ENCODE measurements at places on chromosomes 3 and 15.

DNA sequence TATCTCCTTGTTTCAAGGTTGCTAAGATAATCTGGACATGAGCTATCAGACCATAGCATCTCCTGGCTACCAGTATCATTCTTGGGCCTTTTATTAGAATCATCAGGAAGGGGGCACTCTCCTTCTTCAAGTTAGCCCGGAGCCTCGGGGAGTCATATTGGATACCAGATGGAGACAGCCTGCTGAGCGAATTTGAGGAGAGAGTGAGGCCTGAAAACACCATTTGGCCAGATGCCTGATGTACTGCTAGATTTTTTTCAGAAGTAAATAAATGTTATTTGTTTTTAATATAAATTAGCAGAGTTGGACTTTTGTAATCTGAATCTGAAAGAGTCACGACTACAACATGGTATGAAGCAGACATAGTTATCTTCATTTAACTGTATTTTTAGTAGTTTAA is 848.6 kb downstream of the IGSF11 start:
- DNase-seq, result no peak

DNA sequence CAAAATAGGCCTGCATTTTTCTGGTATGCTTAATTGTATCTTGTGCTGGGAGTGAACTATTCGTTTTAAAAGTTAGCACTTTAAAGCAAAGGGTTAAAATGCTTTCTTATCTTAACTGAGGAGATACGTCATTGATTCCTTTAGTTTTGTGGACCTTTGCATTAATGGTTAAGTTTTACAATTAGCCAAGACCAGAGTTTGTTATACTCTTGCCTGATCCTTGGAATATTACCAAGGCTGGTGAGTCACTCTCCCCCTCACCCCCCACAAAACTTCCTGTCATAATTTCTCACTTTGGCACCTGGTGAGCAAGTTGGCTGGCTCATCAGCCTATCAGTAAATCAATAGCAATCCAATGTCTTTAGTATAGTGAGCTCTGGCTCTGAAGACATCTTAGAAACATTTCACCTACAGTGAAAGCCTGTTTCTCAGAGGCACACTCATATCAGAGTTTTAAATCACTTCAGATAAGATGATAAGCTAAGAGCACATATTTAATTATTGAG is 26.7 kb downstream of the SLC2A2 start:
- no peak for DNase-seq

- no peak for DNase-seq
Measured at GRCh38 chr15:57036352-57036751, 117.9 kb downstream of the TCF12 start.

DNA sequence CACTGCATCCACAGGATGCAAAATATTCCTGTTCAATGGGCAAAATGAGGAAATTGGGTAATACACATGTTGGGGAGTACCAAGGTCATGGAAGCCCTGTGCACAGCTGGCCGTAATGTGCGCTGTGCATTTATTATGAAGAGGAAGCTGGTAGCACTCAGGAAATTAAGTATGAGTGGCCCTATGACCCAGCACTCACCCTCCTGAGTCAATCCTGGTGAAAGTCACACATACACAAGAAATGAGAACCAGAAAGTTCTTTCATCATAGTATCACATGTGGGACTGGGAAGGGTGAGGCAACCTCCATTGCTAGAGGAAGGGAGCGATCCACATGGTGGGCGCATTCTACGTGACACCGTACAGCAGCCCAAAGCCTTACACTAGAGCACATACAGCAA is 11.4 kb upstream of the PRR20G start:
- DNase-seq, result no peak

GRCh38 chr3:35777563-35778554 is 138.5 kb downstream of the ARPP21 start:
- no peak for DNase-seq

- DNase-seq, result no peak
Measured at GRCh38 chr15:62711691-62712454, 330.7 kb upstream of the TPM1 start.

- no peak for DNase-seq
Measured at GRCh38 chr3:101857301-101857741, 8.0 kb downstream of the NFKBIZ start.

DNA sequence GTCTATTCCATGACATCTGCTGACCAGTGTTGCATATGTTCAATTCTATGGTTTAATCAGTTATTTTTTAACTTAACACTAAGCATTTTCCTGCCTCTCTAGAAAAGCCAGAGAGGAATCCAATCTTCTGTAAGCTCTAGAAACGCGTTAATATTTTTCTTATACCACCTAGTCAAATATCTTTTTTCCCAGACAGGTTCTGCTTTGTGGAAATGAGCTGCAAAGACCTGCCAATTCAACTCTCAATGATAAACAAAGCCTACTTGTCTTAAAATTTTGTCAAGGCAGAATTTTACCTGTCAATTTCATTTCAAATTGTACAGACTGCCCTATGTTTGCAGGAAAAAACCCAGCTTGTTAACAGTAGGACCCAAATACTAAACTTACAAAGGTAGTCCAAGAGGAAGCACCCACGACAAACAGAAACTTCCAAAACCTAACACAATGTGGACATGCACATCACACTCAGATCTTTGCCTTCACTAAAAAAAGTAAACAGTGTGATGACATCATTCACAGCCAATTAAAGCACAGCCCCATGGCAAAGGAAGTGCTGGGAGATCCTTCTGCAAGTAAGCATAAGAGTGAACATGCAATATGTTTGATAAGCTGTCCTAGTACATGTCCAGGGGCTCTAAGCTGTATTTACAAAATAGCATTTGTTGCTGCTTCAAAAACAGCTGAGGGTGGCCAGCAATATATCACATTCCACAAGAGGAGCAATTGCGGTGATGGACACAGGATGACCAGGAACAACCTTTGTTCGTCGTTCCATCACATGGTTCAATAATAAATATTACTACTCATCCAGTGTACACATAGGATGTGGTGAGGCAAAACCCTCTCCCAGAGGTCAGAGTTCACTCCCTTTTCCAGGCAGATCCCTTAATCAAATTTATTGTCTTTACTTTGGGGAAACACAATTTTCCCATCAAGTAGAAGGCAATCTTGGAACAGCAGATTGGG is 139.4 kb upstream of the TSC22D2 start:
- DNase-seq, result no peak

GRCh38 chr15:35876762-35877161 is 330.8 kb upstream of the DPH6 start:
- DNase-seq, result no peak

GRCh38 chr3:7766530-7766929 is 735.1 kb upstream of the LMCD1 start:
- no peak for DNase-seq

- DNase-seq, result peak; percentile 52
Measured at GRCh38 chr3:38131621-38132369, 5.1 kb downstream of the ACAA1 start.

DNA sequence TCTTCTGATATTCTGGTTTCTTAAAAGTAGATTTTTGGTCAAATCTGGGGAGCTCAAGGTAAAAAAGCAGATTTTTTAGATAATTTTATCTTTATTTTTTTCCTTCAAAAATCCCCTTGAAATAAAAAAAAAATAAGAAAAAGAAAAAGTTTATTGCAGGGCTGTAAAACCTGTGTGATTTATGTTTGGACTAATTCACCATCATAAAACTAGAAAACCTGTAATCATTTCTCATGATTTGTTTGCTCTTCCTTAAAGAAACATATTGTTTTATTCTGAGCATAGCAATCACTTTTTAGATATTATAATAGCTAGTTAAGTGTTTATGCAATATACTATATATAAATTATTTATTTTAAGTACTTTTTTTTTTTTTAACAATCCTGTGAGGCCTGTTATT is 68.0 kb downstream of the NEO1 start:
- DNase-seq, result no peak

GRCh38 chr3:115341208-115341607 is 194.1 kb upstream of the ZBTB20 start:
- no peak for DNase-seq

DNA sequence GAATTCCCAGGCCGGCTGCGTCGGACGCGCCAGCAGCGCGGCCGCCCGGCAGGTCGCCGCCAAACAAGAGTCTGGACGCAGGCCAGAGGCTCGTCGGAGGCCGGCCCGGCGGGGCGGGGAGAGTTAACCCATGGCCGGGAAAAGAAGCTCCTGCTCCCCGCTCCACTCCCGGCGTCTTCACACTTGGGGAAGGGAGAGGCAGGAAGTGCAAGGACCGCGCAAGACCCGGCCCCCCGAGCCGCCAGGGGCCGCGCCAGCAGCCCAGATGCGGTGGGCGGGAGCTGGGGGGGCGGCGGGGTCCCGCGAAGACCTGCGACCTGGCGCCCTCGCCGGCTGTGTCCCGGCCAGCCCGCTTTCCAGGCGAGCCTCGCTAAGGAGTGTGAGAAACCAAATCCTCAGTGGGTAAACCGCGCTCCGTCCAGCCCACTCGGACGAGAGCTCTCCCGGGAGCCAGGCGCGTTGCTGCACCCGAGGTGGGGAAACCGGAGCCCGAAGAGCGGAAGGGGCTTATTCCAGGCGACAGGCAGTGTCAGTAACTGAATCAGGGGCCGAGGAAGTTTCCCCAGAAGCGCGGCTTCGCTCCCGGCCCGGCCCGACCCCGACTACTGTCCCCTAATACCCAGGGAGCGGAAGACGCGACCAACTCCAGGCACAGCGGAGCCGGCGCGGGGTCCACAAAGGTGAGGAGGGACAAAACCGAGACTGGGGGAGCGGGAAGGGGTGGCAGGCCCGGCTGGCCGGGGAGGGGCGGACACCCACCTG is 721 bp downstream of the ADAMTS7 start:
- no peak for DNase-seq

GRCh38 chr3:179174898-179175297 is 26.7 kb downstream of the PIK3CA start:
- DNase-seq, result no peak

DNA sequence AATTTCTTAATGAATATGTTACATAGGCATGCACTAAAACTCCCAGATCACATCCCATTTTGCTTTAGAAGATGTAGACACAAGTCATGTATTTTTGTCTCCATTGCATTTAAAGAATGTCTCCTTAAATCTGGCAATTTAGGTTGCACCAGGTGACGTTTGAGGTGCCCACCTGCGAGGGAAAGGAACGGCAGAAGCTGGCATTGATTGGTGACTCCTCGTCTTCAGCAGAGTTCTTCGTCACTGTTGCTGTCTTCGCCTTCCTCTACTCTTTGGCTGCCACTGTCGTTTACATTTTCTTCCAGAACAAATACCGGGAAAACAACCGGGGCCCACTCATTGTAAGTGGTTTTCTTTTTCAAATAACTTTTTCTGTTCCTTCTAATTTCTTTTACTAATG is 96.1 kb upstream of the SNTN start:
- no peak for DNase-seq

GRCh38 chr3:134976948-134977347 is 181.9 kb downstream of the EPHB1 start:
- no peak for DNase-seq

DNA sequence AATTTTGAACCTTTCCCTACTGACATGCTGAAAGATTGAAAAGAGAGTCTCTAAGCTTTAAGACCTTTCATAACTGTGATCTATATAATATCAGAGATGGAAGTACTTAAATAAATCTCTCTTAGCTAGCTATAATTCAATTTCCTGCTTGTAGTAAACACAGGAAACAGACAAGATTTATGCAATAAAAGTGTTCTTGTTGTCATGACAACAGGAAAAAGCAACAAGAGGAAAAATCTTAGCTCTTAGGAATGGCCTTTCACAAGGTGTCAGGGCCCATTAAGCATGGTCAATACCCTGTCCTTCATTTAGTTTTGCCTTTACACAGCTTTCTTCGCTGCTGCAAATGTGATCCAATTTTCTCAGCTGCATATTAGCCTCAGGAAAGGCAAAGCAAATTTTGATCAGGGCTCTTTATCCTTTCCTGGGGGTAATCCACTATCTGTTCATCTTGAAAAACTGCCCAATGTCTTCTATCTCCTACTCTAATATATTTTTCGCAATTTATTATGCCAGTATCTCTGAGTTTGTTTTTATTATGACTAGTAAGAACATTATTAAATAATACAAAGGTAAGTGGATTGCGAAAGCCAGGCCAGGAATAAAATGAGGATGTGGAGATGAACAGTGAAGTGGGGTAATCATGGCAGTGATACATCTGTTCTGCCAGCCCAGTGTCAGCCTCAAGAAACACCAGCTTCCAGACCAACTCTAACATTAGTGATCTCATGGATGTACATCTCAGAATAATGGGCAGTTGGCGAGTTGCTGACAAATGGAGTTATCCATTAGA is 28.7 kb downstream of the SIDT1 start:
- DNase-seq, result no peak

GRCh38 chr3:115681736-115682135 is 58.4 kb downstream of the GAP43 start:
- no peak for DNase-seq

DNA sequence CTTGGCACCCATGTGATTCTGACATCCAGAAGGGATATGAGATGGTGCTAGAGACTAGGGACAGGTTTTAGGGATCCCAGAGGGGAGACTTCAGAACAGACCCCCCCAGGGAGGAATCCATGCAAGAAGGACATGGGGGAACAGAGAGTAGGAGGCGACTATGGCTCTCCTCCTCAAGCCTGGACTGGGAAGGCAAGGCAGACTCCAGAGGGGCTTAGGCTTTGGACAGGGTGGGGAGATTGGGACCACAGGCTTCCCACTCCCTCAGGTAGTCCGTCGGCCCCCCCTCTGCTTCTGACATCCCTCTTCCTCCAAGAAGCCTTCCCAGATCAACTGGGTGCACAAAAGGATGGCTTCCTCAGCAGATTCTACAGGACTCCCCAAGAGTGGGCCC is 3.0 kb upstream of the VIPR1 start:
- no peak for DNase-seq

GRCh38 chr3:175258763-175259162 is 399.6 kb downstream of the NAALADL2 start:
- no peak for DNase-seq

DNA sequence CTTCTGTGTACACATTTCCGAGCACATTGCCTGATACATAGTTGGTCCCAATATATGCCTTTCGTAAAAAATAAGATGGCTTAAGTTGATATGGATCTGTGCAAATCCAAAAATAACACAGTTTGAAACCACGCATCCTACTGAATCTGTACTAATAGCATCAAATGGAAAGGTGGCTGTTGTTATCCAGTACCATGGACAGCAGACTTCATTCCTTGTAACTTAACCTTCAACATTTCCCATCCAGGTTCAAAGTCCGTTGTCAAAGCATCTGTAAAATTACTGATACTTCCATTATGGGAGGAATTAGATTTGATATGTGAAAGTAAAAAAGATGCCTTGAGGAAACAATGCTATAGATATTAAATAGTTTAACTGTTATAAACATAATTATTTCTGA is 65.5 kb upstream of the C3orf49 start:
- no peak for DNase-seq
